ENCODE measurements at places on chromosomes 16 and 17. TPM values are rescaled to one million over a fixed set of nuclear protein-coding genes. Genes with fewer than 3 reads are reported as not detected.

DNA sequence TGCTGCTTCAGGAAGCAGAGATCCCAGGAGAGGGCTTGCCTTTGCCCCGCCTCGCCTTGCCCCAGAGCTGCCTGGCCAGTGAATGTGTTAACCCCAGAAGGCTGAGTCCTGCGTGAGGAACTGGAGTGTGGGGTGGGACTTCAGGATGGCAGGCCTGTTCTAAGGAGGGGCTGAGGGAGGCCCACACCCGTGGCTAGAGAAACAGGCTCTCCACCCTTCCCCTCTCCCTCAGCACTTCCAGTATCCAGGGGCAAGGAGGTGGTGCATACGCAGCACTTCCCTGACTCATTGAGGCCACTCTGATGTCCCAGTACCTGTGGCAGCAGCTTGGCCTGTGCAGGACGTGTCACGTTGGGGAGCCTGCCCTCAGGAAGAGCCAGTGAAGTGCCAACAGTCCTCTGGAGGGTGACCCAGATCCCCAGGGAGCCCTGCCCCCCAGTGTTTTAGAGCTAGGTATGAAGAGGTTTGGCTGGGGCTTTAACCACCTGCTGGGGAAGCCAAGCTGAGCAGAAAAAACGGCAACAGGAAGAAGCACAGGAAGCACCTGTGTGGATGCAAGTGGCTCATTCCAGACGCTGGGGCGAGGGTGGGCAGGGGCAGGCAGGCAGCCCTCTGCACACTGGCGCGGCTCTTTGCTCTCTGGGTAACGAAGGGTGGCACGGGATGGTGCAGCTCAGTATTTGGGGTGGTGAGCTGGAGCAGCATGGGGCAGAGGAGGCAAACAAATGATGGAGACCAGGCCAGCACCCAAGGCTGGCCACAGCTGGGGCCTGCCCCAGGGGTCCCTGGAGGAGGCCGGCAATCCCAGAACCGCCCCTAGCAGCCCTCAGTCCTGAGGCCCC, 14.7 kb upstream of the CTCF start:
- peak; percentile 61 for DNase-seq

DNA sequence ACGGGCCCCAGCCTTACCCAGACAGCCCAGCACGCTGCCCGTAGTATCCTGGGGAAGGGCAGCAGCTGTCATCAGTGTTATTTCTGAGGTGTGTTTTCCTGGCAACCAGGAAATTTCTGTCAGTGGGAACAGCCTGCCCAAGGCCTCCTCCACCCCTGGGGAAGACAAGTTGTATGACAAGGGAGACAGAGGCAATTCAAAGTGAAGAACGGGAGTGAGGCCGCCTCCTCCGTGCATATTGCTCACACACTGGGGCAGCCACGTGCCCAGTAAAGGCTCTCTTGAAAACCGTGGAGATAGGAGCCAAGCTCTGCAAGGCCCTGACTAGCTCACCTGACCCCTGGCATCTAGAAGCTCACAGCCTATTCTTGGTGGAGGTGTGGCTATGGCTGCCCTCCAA, 57.6 kb downstream of the RAI1 start:
- no peak for DNase-seq

Gene RCVRN
- 0.17 TPM for total RNA-seq

Gene TP53TG3F
- not detected for total RNA-seq

- DNase-seq = no peak
Observed at GRCh38 chr16:23382279-23382678, 70.7 kb downstream of the COG7 start.

- DNase-seq = no peak
Observed at GRCh38 chr17:41975099-41976083, 8.8 kb downstream of the CNP start.

GRCh38 chr16:46690281-46691178, 1.1 kb downstream of the ORC6 start:
- no peak for DNase-seq

- peak; percentile 64 for DNase-seq
Observed at GRCh38 chr17:82938873-82939620, 99.2 kb upstream of the ZNF750 start.

- DNase-seq = no peak
Observed at GRCh38 chr16:69839240-69839688, 77.1 kb downstream of the WWP2 start.

Gene PRSS8
- 103 TPM for total RNA-seq

Gene CDR2L
- total RNA-seq = 21.8 TPM

Gene STAT5B
- 71.0 TPM for total RNA-seq

DNA sequence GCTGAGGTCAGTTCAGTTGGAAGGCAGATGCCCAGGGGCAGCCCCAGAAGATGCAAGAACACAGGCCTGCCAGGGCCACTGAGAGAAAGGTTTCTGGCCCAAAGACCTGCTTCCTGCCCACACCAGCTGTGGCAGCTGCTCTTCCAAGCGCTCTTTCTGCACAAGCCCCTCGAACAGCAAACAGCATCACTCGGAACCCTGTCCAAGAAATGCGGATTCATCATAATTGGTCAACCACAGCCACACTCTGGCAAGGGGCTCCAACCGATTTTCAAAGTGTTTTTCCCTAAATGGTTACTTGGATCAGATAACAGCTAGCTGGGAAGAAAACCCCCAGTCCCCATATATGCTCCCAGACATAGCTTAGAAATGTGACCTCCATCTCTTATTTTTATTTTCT, 71.1 kb upstream of the DNAH17 start:
- no peak for DNase-seq

DNA sequence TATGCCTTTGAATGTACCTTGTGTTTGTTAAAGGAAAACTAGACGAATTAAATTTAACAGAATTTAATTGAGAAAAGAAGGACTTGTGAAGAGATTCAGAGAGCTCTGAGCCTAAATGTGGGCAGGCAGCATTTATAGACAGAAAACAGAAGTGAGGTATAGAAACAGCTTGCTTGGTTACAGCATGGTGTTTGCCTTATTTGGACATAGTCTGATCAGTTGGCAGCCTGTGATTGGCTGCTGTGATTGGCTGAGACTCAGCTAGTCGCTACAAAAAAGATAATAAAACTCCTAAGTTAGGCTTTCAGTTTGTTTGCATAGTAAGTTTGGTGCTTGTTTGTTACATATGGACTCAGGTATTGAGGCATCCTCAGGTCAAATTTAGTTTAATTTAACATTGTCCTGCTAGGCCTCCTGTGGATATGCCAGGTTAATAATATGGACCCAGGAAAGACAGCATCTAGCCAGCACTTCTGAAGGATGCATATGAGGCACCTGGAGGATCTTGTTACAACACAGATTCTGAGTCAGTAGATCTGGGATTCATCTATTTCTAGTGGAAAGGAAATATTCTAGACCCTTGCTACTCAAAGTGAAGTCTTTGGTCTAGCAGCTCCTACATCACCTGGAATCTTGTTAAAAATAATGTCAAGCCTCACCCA, 43.4 kb downstream of the SLFN5 start:
- no peak for DNase-seq

Gene CCL17
- 15.5 TPM for total RNA-seq

DNA sequence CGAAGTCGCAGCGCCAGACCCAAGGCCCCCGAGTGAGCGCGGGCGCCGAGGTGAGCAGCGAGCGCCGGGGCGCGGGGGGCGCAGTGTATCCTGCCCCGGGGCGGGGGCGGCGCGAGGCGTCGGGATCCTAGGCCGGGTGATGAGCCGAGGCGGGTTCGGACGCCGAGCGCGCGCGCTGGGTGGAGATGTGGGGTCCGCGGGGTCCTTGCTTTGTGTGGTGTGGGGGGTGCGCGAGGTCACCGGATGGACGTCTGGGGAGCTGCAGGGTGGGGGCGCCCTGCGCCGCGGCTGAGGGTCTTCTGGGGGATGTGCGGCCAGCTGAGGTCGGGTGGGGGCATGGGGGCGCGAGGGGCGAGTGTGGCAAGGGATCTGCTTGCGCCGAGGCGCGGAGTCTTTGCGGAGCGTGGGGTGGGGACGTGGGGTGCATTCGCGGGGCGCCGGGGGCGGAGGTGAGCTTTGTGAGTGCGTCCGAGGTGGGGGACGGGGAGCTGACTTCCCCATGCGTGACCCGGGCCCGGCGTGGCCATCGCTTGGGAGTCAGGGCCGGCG, 560 bp downstream of the RAI1 start:
- DNase-seq = peak; percentile 79

DNA sequence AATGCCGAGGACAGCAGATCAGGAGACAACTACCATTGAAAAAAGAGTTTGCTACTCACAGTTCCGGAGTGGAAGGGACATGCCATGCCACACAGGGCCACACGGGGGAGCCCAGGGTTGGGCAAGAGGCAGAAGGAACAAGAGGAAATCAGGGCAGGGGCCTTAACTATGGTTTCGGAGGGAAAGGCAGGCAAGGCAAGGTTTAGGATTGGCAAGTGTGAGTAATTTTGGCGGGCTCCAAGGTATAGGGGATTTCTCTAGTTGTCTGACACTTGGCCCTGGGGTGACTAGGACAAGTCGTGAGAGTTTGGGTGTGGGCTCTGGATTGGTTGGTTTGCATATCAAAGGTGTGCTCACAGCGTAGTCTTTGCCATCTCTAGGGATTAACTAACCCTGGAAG, 27.0 kb upstream of the NTN1 start:
- DNase-seq = peak; percentile 87

- DNase-seq = no peak
Observed at GRCh38 chr17:51154176-51154575, 817 bp downstream of the NME1 start.

DNA sequence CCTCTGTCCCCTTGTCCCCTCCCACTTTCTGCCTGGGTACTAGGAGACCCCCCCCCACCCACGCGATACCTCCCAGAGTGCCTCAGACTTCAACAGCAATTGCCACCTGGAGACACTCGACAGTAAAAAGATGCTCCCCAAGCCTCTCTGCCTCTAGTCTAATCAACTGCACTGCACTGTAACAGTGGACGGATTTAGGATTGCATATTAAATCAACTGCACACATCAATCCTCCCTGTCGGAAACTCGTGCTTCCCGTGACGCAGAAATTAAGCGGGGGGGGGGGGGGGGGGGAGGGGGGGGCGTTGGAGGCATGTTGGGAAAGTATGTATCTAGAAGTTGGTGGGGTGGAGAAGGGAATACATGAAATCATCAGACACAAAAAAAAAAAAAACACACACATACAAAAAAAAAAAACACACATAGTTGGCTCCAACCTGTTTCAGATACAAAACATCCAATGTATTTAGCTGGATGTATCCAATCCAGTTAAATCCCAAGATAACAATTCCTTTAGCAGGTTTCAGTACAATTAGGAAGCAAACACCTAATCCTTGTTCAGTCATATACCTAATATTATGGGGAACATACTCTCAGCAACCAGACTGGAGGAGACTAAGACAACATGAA, 29.7 kb downstream of the FAM222B start:
- no peak for DNase-seq

DNA sequence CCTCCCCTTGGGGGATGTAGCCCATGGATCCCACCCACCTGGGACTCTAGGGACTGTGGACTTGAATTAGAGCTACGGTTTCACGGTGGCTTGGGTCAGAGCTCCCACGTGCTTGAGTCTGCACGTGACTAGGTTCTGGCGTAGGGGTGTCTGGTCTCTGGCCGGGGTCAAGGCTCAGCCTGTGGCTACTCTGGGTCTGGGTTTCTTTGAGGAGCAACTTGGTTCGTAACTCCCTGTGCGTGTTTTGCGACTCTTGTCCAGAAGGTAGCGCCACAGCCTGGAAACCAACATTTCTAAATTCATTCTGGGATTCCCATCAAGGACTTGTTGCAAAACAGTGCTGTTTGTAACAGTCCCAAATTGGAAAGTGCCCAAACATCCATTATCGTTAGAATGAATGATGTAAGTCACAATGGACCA, 470 bp upstream of the GGT6 start:
- DNase-seq = peak; percentile 61

Gene CLEC18A
- 2.0 TPM for total RNA-seq

GRCh38 chr17:73991260-73991659, 212.2 kb upstream of the RPL38 start:
- no peak for DNase-seq

DNA sequence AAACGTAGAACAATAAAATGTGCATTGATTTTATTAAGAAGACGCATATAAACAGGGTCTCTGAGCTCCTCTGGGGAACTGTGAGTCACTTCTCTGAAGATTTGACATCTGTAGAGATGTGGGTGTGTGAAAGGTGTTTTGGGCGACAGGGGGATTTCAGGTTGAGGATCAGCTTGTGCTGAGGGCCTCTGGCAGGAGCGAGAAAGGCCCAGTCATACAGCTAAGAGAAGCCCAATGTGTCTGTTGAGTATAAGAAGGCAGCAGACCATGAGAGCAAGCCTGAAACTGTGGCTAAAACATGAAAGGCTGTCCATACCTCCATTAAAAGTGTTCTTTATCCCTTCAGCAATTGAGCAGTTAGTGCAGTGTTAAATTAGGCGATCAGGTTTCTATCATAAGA, 406.5 kb upstream of the MON1B start:
- no peak for DNase-seq

DNA sequence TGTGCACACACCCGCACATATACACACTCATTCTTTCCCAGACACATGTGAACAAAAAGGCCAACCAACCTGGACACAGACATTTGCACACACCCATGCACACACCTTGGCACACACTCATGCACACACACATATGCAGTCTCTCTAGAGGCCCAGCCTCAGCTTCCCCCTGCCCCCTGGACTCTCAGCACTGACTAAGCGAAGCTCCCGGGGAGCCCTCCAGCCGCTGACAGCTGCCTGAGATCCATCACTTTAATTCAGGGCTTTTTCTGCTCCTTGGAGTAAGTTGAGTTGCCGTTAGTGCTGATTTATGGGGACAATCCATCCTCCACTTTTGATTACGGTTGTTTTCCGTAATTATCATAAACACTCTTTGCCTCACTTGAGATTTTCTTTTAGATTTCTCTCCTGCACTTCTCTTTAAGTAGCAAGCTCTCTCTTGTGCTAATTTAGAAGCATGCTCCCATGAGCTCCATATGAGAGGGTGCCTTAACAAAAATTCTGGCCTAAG, 158.6 kb upstream of the CDC42EP4 start:
- DNase-seq = no peak

- DNase-seq = no peak
Observed at GRCh38 chr17:37698911-37699255, 46.0 kb downstream of the HNF1B start.

DNA sequence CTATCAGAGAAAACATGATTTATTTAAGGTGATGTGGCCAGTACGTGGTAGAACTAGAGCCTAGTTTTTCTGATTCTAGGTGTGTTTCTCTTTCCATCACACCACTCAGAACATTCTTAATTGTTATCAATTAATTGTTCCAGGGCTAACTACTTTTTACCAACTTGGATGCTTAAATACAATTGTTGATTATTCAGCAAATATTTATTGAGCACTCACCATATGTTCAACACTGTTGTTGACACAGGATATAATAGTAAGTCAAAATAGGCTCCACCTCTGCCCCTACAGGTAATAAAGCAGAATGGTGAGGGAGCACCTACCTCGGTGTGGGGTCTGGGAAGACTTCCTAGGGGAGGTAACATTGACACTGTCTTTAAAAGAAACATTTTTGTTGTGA, 16.1 kb downstream of the GNAO1 start:
- no peak for DNase-seq

- DNase-seq = no peak
Observed at GRCh38 chr16:68378436-68379415, 67.9 kb downstream of the PRMT7 start.

Gene DNAH2
- 0.58 TPM for total RNA-seq

GRCh38 chr16:851209-851810, 50.8 kb upstream of the GNG13 start:
- DNase-seq = no peak

Gene FA2H
- total RNA-seq = 2.1 TPM
